ENCODE measurements at places on chromosomes 2 and 18. TPM values are rescaled to one million over a fixed set of nuclear protein-coding genes. Genes with fewer than 3 reads are reported as not detected.

Gene IL36B
- not detected for polyA plus RNA-seq

Gene CD302
- 12.3 TPM for polyA plus RNA-seq

Gene KCNK3
- 0.04 TPM for polyA plus RNA-seq

Gene IL36G
- not detected for polyA plus RNA-seq

Gene EFR3B
- polyA plus RNA-seq, result 0.09 TPM

Gene HAAO
- polyA plus RNA-seq, result 4.2 TPM

Gene HOXD11
- polyA plus RNA-seq, result not detected

Gene IHH
- not detected for polyA plus RNA-seq

Gene APLF
- polyA plus RNA-seq, result 3.6 TPM

Gene SERPINB13
- not detected for polyA plus RNA-seq

Gene LGALSL
- polyA plus RNA-seq, result 0.63 TPM

Gene MDH1B
- polyA plus RNA-seq, result 1.3 TPM

Gene MORN2
- polyA plus RNA-seq, result 24.9 TPM

Gene GPC1
- 46.8 TPM for polyA plus RNA-seq

Gene RGPD4
- not detected for polyA plus RNA-seq

Gene KIF5C
- 0.12 TPM for polyA plus RNA-seq

Gene UGT1A4
- not detected for polyA plus RNA-seq

Gene ANKRD36B
- 5.4 TPM for polyA plus RNA-seq
